ENCODE measurements at places on chromosomes 11 and 22. TPM values are rescaled to one million over a fixed set of nuclear protein-coding genes. Genes with fewer than 3 reads are reported as not detected.

CCDC87 gene
- 0.13 TPM for total RNA-seq

RGL4 gene
- total RNA-seq = not detected

NCAM1 gene
- total RNA-seq = 4.2 TPM

CHCHD10 gene
- total RNA-seq = 15.2 TPM

BTG4 gene
- not detected for total RNA-seq

GRIA4 gene
- total RNA-seq = not detected

OR51I1 gene
- not detected for total RNA-seq

MFRP gene
- total RNA-seq = not detected

GLB1L3 gene
- not detected for total RNA-seq

C11orf21 gene
- not detected for total RNA-seq

RNF141 gene
- total RNA-seq = 48.9 TPM

MIOX gene
- total RNA-seq = 0.13 TPM

C11orf42 gene
- not detected for total RNA-seq

RHOD gene
- 16.9 TPM for total RNA-seq

RAB36 gene
- total RNA-seq = 0.77 TPM

PRR33 gene
- total RNA-seq = not detected

CYB5R3 gene
- 190 TPM for total RNA-seq

PARVG gene
- 0.25 TPM for total RNA-seq

DKK3 gene
- total RNA-seq = 581 TPM

CEP126 gene
- total RNA-seq = 0.51 TPM

APLNR gene
- 0.90 TPM for total RNA-seq

APOBEC3B gene
- 0.76 TPM for total RNA-seq

ART5 gene
- not detected for total RNA-seq

PAMR1 gene
- total RNA-seq = under 0.01 TPM

GTSE1 gene
- total RNA-seq = 6.3 TPM

MPEG1 gene
- total RNA-seq = not detected

OR8G1 gene
- total RNA-seq = under 0.01 TPM

DERL3 gene
- total RNA-seq = 0.76 TPM

EI24 gene
- total RNA-seq = 103 TPM

C11orf97 gene
- total RNA-seq = not detected

RTN4R gene
- 2.3 TPM for total RNA-seq

MRGPRX4 gene
- total RNA-seq = 0.51 TPM

FOXRED2 gene
- total RNA-seq = 4.0 TPM

RBMXL2 gene
- total RNA-seq = not detected

PGR gene
- under 0.01 TPM for total RNA-seq

SPDYC gene
- not detected for total RNA-seq

THY1 gene
- total RNA-seq = 10.1 TPM

Measured in dermis microvascular lymphatic vessel endothelial cell (primary cell).